ENCODE measurements at places on chromosomes 11 and 22. TPM values are rescaled to one million over a fixed set of nuclear protein-coding genes. Genes with fewer than 3 reads are reported as not detected.

C11orf87 gene
- 0.01 TPM for total RNA-seq

ASCL2 gene
- not detected for total RNA-seq

PGA3 gene
- total RNA-seq = not detected

PPP2R1B gene
- total RNA-seq = 15.5 TPM

UBQLN3 gene
- total RNA-seq = not detected
